ENCODE measurements at places on chromosomes 7 and 10. TPM values are rescaled to one million over a fixed set of nuclear protein-coding genes. Genes with fewer than 3 reads are reported as not detected.

Gene SHLD2
- total RNA-seq: 26.2 TPM

Gene PTPRN2
- 0.77 TPM for total RNA-seq

Gene SLC26A3
- total RNA-seq: not detected

GRCh38 chr7:76262683-76263402, 39.6 kb upstream of the HSPB1 start:
- peak; percentile 47 for DNase-seq

GRCh38 chr10:71229726-71230655, 17.6 kb downstream of the UNC5B start:
- DNase-seq: no peak

GRCh38 chr10:20004087-20004523, 187.9 kb downstream of the PLXDC2 start:
- peak; percentile 65 for DNase-seq

GRCh38 chr10:4296161-4296560, 511.2 kb upstream of the KLF6 start:
- DNase-seq: no peak

GRCh38 chr7:122584676-122585251, 114.2 kb downstream of the RNF133 start:
- DNase-seq: no peak

- no peak for DNase-seq
These were observed 195.8 kb downstream of the PTEN start for GRCh38 chr10:88059190-88059589.

- peak; percentile 24 for DNase-seq
These were observed 66.9 kb downstream of the SEMA3D start for GRCh38 chr7:85119934-85120333.

GRCh38 chr7:71604818-71605414, 473.0 kb downstream of the GALNT17 start:
- no peak for DNase-seq

DNA sequence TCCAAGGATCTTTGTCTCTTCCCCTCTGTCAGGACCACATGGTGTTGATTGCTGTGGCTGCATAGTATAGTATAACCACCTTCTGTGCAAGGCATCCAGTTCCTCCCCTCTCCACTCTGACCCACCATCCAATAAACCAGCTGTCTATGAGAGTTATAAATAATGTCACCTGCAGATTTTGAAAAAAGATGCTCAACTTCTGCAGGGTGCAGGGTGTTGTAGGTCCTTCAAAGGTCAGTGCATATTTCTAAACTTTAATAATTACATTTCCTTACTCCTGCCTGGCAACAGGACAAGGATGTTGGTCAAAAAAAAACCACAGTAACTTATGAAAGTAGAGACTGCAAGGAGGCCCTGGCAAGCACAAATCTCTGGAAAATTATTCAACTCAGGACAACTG, 166.2 kb downstream of the PKD1L1 start:
- peak; percentile 88 for DNase-seq

- no peak for DNase-seq
These were observed 133.6 kb upstream of the ASAH2 start for GRCh38 chr10:50384898-50385297.

DNA sequence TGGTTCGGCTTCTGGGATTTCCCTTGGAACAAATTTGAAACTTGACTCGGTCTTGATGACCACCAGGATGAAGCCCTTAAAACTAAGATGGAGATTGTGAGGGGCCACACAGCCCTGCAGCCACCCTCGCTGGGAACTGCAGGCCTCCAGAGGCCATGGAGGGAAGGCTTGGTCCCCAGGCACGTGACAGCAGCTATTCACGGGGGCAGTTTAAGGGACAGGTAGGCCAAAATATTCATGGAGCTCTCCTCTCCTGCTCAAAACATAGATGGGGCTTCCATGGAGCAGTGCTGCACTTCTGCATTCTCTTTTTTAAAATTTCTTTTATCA, 137.0 kb downstream of the ADCY1 start:
- DNase-seq: no peak

GRCh38 chr7:139798221-139798620, 20.4 kb upstream of the HIPK2 start:
- no peak for DNase-seq

DNA sequence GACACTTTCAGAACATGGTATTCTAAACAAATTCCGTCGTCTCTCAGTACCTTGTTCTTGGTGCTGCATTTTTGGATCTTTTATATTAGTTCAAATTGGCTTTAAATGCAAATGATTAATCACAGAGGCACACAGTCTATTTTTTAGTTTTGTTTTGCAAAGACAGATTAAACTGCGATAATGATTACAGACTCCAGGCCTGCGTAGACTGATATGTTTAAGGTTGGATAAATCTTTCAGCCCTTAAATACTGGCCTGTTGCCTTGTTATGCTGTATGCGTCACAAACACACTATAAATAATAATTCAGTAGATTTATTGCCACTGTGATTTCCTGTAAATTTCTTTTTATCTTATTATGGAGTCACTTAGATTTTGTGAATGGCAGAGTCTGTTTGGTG, 19.3 kb downstream of the CACNB2 start:
- peak; percentile 77 for DNase-seq

DNA sequence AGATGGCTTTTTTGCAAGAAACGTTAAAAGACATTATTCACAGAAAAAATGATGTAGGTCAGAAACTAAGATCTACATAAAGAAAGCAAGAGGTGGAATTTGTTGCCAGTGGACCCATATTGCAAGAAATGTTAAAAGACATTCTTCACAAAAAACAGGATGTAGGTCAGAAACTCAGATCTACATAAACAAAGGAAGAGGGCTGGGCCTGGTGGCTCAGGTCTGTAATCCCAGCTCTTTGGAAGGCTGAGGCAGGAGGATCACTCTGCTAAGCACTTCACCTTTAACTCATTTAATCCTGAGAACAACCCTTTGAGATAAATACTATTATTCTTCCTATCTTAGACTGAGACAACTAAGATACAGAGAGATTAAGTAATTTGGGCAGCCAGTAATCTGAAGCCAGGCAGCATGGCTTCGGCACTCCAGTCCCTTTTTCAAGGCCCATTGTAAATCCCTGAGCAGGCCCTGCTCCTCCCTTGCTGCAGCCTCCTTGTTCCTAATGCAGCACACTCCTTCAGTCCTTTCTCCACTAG, 11.6 kb downstream of the ZFAND4 start:
- DNase-seq: no peak
